GF-D8 (cell line): ENCODE measurements at places on chromosomes 6 and 20.

DNA sequence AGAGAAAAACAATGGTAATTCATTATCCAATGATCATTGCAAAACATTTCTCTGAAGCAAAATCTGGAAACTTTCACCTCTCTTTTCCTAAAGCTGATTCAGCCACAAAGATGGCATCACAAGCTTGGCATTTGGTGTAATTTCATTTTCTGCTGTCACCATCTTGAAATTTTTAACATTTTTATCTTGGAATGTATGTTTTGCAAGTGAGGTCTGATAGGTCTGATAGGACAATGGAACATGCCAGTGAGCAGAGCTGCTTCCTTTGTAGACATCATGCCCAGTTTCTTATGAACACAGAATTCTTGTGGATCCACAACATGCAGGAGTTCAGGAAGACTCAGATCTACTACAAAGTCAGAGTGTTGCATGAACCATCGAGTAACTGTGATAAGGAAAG lies 969.6 kb downstream of the EYS start:
- DNase-seq = no peak

GRCh38 chr6:127606131-127606562 lies 29.2 kb downstream of the C6orf58 start:
- DNase-seq = no peak

DNA sequence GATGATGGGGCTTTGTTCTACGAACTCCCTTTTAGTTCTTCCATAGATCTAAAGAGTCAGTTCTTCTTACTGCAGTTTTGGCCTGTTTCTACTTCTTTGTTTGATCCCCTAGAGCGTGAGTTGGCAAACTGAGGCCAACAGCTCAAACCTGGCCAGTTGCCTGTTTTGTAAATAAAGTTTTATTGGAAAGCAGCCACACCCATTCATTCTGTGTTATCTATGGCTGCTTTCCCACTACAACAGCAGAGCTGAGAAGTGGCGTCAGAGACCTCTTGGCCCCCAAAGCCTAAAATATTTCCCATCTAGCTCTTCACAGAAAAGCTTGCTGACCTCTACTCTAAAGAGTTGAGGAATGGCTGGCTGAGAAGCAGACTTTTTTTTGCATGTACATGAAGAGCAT lies 52.2 kb downstream of the EYA2 start:
- DNase-seq = no peak

DNA sequence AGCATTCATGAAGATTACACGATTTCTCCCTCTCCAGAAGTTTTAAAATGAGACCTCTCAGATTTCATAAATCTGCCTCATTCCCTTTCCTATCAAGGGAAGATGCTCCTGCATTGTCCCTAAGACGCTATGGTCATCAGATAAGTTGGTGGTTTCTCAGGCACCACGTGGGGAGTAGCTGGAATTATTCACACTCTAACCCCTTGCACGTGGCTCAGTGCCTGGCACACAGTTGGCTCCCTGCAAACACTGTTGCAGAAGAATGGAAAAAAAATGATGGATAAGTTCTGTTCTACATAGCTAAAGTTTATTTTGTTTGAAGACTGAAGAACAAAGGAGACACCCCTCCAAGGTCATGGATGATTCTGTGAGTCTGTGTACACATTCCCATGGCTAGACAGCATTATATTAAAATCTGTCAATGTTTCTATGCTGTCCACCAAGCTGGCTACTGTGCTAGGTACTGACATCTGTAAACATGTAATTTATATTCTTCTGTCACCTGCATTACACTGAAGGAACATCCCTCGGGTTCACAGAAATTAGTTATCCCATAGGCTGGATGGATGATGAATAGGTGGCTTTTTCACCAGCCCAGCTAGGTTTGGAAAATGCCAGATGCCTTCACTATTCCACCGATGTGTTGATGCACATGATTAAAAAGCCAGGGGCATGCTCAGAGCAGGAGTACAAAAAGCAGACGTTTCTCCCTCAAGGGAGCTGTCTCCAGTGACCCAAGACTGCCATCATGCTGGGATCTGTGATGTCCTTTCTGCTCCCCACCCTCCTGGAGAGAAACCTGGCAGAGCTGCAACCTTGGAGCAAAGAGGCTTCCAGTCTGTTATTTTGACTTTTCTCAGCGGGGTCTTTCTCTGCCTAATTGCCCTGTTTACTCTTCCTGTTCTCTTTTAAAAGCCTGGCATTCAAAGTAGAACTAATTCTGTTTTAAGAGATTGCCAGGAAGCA lies 610.5 kb downstream of the UTRN start:
- no peak for DNase-seq

- no peak for DNase-seq
Observed at GRCh38 chr6:109165392-109165974, 70.2 kb downstream of the CEP57L1 start.

GRCh38 chr6:2477250-2477649 lies 231.8 kb upstream of the GMDS start:
- DNase-seq = no peak

DNA sequence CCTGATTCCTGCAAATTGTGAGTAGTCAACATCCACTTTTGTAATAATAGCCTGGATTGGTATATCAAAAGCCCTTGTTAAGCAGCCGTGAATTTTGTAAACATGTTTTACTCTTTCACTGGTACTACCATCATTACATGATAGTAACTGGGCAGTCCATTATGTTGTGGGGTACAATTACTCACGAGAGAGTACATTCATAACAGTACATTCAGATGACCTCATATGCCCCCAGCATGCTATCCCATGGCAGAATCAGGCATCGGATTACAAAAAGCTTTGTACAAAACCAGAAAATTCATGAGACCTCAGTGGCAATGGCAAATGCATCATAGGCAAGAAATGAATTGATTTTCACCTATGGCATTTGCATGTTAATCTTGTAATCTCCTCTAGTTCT lies 166.2 kb downstream of the EPM2A start:
- DNase-seq = no peak
